A549 treated with Hydrocortisone at 1 μM for 4 hours (cell line): ENCODE measurements at places on chromosomes 16 and 17. TPM values are rescaled to one million over a fixed set of nuclear protein-coding genes. Genes with fewer than 3 reads are reported as not detected.

Gene CLUH
- 99.7 to 117 TPM (median 109 TPM) in 5 replicates for total RNA-seq

Gene TBX2
- total RNA-seq, result 3.7 to 6.3 TPM (median 5.3 TPM) in 5 replicates

Gene KRT33A
- total RNA-seq, result not detected in 5 replicates

Gene CCL3
- not detected in 5 replicates for total RNA-seq

Gene BCL6B
- not detected in 5 replicates for total RNA-seq

Gene RAPGEFL1
- total RNA-seq, result 2.2 to 3.0 TPM (median 2.8 TPM) in 5 replicates
